Foreskin keratinocyte (primary cell): ENCODE measurements at places on chromosomes 4 and X.

DNA sequence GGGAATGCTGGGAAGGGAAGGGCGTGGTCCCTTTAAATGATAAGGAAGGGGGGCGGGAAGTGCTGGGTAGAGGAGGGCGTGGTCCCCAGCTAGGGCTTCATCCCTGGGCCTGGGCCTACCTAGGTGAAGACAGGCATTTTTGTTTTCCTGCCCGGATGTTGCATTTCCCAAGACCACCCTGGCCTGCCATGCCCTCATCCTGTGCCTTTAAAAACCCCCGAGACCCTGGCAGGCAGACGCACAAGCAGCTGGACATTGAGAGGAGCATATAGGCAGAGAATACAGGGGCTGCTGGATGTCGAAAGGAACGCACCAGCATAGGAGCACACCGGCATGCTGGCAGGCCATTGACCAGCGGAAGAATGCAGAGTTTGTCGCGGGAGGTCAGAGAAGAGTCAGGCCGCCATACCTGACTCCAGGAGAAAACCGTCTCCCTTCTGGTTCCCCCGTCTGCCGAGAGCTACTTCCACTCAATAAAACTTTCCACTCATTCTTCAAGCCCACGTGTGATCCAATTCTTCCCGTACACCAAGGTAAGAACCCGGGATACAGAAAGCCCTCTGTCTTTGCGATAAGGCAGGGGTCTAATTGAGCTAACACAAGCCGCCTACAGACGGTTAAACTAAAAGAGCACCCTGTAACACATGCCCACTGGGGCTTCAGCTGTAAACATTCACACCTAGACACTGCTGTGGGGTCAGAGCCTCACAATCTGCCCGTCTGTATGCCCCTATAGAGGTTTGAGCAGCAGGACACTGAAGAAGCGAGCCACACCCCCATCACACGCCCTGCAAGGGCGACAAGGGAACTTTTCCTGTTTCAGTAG, 2.9 kb upstream of the AGA start:
- no peak for DNase-seq

DNA sequence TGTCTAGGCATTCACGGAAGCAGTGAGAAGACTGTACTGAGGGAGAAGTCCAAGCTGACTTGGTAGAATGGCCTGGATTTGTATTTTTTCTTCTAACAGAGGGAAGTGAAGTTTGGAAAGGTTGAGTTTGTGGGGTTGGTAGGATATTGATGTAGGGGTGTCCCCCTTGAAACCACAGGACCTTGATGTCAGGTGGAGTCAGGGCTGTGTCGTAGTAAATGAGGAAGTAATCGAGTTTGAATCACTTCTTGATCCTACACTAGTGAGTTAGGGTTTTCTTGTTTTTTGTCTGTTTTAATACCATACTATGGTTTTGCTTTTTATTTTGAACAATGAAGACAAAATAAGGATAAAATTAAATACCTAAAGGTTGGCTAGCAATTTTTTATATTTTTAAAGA, 30.1 kb upstream of the ANAPC4 start:
- no peak for DNase-seq

- no peak for DNase-seq
These were observed 621.6 kb downstream of the PCDH7 start for GRCh38 chr4:31341601-31342359.

DNA sequence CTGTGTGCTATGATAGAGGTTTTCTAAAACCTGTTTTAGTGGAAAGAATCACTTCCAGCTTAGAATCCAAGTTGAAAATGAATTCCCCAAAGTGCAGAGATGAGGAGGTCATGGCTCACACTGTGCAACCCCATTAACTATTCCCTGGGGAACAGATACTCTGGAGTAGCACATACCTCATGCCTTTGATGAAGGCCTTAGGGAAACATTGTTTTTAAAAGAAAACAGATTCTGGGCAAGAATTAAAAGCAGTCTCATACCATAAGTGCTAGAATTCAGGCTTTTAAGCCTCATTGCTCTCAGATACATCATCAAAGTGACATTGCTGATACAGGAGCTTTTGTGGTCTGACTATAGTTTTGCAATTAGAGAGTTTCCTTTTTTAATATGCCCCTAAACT, 115.1 kb downstream of the NDST4 start:
- DNase-seq: no peak

DNA sequence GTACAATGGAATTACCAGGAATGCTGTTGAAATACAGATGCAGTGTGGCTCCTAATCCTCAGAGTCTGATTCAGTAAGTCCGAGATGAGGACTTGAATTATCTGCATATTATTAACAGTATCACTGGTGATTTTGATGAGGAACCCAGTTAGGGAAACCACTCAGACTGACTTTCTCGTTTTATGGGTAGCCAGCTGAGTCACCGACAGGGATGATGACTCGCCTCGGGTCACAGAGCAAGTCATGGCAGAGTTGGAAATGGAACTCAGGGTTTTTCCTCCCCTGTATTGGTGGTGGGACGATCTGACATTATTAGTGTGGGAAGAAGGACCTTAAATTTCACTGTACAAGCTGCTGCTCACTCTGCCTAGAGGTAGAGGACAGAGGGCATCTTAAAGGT, 51.3 kb downstream of the RTL9 start:
- DNase-seq: peak; percentile 65

- DNase-seq: no peak
These were observed 531.4 kb downstream of the INPP4B start for GRCh38 chr4:142314686-142315085.

DNA sequence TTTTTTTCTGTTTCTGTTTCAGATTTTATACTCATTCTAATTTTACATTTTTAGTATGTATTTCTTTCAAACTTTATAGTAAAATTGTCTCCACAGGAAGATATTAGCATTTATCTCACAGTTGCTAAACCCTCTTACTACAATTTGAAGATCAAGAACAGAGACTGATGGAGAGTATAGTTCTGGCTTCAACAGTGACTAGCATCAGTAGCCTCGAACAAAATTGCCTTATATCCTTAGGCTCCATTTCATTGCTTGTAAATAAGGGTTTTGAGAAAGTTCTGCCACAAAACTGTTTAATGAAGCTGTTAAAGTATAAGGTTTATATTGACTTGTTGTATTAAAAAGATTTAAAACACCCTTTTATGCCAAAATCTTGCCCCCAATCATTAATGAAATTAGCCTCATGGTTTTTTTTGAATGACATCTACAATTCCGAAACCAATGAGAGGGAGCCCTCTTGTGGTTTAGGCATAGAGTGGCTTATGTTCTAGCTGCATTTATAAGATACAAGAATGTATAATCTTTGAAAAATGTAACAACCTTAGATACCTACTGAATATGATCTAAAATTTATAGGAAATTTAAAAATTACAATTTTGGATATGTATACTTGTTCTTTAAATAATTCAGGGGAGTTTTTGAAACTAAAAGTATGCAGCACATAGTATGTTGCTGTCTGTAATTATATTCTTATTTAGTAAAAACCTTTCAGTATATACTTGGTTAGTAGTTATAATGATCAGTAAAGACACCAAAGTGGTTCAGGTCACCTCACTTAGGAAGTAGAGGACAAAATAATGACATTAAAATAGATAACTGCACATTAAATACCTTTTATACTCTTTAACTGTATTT, 109.8 kb upstream of the HPGD start:
- no peak for DNase-seq

- no peak for DNase-seq
These were observed 60.2 kb downstream of the FAM193A start for GRCh38 chr4:2596611-2597010.

DNA sequence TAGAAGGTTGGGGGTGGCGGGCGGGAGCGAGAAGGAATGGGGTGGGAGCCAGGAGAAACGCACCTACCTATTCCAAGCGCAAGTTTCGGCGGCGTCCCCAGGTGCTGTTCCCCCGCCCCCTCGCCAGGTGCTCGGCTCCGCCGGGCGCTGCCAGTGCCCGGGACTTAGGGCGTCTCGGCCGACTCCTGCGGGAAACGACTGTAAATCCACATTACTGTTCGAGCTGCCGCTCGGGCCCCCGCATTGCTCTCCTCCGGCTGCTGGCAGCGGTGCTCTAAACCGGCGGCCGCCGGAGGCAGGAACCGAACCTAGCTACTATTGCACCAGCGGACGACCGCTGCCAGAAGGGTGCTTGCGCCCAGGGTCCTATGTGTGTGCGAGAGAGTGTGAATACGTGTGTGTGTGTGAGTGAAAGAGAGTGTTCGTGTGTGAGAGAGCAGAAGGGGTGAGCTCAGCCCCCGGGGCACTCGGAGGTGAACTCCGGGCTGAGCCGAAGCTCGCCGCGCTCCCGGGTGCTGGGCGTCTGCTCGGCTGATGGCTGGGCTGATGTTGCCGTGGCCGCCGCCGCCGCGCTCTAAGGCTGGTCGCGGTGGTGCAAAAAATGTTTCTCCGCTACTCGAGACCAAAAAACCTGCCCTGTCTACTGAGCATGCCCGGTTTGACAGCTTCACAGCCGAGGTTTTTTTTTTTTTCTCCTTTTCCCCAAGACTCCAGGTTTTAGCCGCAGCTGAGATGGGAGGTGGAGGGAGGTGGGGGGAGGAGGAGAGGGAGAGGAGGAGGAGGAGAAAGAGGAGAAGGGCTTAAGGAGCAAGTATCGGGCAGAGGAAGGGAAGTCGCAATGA, 115.7 kb upstream of the TEX13C start:
- no peak for DNase-seq

GRCh38 chr4:25743971-25744370, 88.3 kb downstream of the SLC34A2 start:
- no peak for DNase-seq

- no peak for DNase-seq
These were observed 234.6 kb downstream of the SLC7A11 start for GRCh38 chr4:138007572-138007971.

- no peak for DNase-seq
These were observed 31.5 kb downstream of the RTL5 start for GRCh38 chrX:72100051-72100755.

GRCh38 chrX:81316163-81316562, 114.3 kb downstream of the SH3BGRL start:
- DNase-seq: peak; percentile 49

- DNase-seq: no peak
These were observed 37.9 kb upstream of the GALNT7 start for GRCh38 chr4:173130687-173131086.

DNA sequence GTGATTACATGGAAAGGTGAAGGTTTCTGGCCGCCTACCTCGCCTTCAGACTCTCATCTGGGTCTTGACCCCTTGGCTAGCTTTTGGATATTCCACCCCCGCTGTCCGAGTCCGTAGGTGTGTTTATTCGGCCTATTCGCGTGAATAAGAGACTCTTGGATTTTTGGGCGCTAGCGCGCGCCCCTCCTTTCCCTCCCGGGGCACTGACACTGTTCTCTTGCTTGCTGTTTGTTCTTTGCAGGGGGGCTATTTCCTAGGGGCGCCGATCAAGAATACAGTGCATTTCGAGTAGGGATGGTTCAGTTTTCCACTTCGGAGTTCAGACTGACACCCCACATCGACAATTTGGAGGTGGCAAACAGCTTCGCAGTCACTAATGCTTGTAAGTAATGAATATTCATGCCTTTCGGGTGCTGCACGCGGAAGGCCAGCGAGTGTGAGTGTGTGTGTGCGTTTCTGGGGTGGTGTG, 932 bp downstream of the GRIA2 start:
- DNase-seq: no peak

- DNase-seq: no peak
These were observed 739.4 kb upstream of the TENM3 start for GRCh38 chr4:181503687-181504390.

DNA sequence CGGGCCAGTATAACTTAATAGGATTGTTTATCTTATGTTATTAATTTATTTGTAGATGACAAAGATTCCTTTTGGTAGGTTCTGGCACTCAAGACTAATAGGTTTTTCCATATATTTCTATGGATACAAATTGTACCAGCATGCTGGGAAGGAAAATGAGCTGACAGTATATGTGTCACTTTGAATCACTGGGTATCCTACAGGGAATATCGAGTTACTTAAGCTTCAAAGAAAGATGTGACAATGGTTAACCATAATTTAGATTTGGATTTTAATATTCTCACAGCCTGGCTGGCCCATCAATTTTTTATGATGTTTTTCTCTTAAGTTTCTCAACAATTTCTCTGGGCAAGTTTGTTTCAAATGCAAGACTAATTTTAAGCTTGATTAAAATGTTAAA, 498.8 kb upstream of the FTHL17 start:
- DNase-seq: no peak

GRCh38 chr4:174933083-174933482, 14.9 kb downstream of the ADAM29 start:
- DNase-seq: no peak

- DNase-seq: no peak
These were observed 70.6 kb downstream of the CLNK start for GRCh38 chr4:10613926-10614478.

DNA sequence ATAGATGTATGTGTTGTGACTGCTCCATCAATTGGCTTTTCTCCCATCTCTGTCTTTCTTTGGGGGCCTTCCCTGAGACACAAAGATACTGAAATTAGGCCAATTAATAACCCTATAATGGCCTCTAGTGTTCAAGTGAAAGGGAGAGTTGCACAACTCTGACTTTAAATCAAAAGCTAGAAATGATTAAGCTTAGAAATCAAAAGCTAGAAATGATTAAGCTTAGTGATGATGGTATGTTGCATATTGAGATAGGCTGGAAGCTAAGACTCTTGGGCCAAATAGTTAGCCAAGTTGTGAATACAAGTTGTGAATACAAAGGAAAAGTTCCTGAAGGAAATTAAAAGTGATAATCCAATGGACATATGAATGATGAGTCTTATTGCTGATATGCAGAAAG, 452.9 kb upstream of the AGA start:
- no peak for DNase-seq

- peak; percentile 17 for DNase-seq
These were observed 62.6 kb downstream of the FRAS1 start for GRCh38 chr4:78119698-78120097.

- no peak for DNase-seq
These were observed 31.6 kb upstream of the MAML3 start for GRCh38 chr4:140185412-140186081.

- DNase-seq: no peak
These were observed 4.3 kb downstream of the FGFRL1 start for GRCh38 chr4:1015746-1016145.

DNA sequence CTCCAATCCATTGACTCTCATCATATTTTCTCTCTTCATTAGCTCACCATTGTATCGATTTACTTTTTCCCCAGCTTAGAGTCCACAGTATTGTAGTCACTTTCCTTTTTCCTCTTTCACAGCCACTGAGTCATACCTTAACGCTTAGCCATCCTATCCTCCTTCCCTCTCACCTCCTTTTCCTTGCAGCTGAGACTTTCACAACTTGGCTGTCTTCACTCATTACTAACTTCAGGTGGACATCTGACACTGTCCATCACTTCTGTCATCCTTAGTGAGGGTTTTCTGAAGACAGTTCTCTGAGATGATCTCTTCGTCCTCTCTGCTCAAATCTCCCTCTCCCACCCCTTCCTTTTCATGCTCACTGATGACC, 70.5 kb upstream of the ESX1 start:
- DNase-seq: no peak

DNA sequence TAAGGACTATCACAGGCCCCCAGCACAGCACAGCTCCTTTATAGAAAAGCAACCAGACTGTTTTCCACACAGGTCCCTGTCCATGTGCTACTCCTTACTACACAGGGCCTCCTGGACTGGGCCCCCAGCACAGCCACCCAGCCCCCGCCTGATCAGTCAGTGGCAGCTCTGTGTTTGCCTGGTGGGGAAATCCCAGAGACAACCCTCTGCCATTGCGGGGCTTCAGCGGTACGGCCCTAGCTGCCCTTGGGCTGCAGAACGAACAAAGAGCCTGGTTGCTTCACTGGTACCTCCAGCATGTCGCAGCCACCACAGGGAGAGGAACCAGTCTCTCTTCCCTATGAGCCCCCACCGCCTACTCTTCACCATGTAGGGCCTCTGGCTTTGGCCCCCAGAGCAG, 30.7 kb downstream of the CBR4 start:
- no peak for DNase-seq
